Left ventricle myocardium inferior (tissue), 1 donor: ENCODE measurements at places on chromosomes 5 and 9. TPM values are rescaled to one million over a fixed set of nuclear protein-coding genes. Genes with fewer than 3 reads are reported as not detected.
A peak's percentile ranks its signal among the peaks of the same experiment; 100 is the strongest.

DNA sequence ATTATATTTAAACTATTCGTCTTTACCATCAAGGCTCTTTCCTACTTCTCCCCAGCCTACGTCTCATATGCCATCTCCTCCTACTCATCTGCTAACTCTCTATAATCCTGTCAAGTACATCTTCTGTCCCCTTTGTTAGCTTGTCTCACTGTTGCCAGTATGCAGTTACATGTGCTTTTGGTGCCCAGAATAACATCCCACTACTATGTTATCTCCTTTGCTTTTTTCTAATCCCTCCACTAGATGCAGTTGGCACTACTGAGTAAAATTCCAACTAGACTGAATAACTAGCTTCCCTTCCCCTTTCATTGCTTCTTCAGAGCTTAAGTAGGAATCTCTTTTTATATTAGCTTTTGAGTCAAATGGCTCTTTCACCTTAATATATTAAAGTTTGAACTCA is 3.0 kb upstream of the ARRDC3 start:
- DNase-seq: no peak

HTR1A gene
- not detected for total RNA-seq

DNA sequence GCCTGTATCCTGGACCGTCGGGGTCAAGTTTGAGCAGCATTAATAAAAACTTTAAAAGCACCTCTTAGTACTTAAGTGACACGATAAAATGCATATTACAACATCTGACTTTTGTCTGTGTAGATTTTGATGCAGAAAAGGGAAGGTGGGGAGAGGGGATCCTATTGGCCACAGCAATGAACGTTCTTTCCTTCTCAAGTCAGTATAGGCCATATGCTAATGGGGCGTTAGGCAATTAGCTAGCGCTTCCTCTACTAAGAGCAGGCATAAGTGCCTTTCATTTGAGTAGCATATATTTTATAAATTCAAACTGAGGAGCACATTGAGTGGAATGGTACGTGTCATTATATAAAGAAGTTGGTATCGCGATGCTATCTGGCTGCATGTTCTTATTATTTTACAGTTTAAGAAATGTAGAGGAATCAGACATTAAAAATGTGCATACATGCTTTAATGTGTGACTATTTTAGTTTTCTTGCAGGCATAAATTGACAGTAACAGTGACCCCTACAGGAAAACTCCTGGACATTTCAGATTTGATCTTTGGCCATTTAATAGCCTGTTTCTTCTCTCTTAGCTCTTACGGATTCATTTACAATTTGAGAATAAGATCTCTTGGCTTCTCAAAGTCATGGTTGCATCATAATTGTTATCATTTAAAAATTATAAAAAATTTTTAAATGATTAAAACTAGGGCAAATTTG is 1.1 kb upstream of the GNA14 start:
- no peak for DNase-seq

SHC3 gene
- 0.96 TPM for total RNA-seq

DNA sequence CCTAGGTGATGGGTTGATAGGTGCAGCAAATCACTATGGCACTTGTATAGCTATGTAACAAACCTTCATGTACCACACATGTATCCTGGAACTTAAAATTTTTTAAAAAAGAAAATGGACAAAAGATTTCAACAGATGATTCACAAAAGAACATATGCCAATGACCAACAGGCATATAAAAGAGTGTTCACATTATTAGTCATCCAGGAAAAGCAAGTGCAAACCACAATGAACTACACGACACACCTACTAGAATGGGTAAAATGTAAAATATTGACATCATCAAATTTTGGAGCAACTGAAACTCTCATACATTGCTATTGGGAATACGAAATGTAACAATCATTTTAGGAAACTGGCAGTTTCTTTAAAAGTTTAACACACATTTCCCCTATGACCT is 109.9 kb downstream of the YIPF5 start:
- DNase-seq: no peak

- DNase-seq: no peak
Observed at GRCh38 chr9:129149442-129149841, 28.6 kb downstream of the IER5L start.

DNA sequence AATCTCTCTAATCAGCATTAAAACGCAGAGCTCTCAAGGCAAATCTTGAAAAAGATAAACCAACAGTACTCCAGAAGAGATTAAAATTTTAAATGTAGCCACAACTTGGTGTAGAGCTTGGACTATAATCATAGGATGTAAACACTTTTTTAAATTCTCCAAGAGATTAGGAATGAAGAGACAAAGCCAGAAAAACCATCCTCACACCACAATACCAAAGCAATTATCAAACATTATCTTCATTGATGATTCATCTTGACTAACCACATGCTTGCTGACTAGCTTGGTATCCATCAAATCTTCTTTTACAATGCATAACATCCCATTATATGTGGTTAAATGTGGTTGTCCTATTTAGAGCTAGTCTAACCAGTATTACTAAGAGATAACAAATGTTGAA is 815.1 kb downstream of the TLE1 start:
- DNase-seq: no peak

ADAMTS6 gene
- total RNA-seq: 1.5 TPM

GRCh38 chr9:137359850-137360249 is 57.8 kb upstream of the NRARP start:
- no peak for DNase-seq

SLC26A2 gene
- 4.1 TPM for total RNA-seq

DNA sequence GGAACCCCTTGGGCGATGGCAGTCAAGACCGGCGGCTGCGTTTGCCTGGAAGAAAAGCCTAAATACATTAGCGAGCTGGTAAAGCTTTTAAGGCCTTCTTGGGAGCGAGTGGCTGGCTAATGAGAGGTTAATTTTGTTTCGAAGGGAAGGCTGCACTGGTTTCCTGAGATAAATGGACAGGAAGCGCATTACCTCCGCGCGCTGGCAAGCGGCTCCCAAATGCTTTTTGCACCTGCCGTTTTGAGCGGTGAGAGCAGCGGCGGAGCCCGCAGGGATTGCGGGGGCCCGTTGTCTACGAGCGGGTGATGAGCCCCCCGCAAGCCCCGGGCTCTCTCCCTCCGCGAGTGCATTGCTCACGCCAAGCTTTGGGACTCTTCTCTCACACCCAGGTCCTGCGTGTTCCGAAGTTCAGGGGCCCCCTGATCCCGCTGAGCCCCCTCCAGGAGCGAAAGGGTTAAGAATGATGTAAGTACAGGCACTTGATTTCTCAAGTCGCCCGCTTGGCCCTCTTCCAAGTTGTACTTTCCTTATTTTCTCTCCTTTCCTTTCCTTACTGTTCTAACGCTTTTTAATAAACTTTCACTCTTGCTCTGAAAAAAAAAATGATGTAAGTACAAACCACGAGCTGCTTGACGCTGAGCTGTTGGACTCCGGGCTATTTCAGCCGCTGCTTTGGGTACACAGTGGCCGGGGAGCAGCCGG is 3.1 kb upstream of the RGMB start:
- DNase-seq: peak; percentile 25

- no peak for DNase-seq
Observed at GRCh38 chr9:13942695-13943094, 371.2 kb downstream of the NFIB start.

DNA sequence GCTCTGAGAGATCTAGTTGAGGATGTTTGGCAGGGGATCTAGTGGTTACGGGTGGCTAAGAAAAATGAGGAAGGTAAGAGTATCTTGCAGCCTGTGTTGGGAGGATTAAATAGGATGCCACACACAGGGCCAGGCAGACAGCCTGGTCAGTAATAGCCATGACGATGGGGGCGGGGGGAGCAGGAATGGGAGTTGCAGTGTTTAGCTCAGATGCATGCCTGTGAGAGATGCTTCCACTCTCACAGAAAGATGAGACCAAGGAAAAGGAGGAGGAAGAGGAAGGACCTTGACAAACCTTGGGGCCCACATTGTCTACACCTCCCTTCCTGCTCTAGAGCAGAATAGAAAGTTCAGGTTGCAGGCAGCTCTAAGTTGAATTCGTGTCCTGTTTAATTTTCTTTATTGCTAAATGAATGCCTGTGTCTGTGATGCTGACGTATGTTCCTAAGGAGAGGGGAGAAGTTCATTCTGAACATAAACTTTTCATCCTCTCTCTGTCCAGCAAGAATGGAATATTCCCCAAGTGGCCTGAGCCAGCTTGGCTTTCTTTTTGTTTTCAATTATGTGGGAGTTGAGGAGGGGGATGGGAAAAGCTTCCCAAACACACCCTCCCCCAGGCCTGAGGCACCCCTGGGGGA is 28.7 kb downstream of the TGFBI start:
- DNase-seq: no peak

DNA sequence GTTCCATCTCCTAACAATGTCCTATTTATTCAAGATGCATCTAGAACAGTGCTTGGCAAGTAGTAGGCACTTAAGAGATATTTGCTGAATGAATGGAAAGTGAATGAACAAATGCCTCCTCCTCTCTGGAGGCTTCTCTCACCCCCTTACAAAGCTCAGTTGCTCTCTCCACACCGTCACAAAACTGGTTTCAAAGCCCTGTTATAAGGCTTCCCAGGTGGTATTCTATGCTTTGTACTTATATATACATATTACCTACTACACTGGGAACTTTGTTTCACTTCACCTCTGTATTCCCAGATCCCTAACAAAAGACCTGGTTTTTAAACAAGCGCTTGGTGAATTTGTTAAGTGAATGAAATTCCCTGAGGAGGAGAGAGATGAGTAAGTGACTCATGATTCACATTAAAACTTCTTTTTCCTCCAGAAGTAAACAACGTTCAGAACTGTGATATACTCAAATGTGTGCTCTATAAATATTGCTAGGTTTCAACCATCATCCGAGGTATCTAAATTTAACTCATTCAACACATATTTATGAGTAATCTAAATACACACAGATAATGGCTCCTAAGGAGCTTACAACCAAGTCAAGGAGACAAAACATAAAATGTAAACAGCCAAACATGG is 36.0 kb downstream of the DENND1A start:
- DNase-seq: no peak

- peak; percentile 14 for DNase-seq
Observed at GRCh38 chr5:95284572-95285408, at the start of gene MCTP1. MCTP1 (minus strand) TSS chr5:95285094.

DNA sequence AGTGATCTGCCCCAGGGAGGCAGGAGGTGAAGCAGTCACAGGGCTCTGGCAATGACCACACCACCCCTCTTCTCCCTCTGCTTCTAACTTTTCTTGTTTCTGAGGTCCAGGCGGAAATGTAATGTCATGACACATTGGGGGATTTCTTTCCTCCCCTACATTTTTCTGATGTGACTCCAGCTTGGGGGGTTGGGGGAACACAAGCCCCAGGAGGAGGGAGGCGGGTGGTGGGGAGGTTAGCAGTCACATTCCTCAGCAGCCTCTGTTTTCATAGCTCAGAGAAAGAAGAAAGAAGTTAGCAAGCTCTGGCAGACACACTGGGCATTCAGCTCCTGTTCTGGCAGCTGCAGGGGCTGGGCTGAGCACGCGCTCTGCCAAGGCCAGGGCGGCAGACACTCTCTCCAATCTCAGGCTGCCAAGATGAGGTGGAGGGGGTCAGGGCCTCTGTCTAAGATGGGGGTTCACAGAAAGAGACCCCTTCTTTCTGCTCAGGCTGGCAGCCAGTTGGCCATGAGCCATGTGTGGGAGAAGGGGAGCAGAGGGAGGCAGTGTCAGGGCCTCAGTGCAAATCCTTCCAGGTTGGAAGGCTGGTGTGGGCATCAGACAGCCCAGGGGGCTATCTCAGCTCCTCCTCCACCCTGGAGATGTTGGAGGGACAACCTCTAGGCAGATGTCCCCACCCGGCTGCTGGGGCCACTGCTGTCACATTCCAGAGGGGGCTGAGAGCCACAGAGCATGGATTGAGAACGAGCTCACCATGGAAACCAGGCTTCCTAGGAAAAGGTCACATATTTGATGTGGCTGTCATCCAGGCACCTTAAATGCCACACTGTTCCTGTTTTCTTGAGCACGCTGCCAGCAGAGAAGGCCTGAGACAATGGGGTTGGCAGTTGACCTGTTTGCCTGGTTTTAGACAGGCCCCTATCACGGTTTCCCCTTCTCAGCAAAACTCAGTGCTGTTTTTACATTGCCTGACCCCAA is 20.1 kb upstream of the PFDN1 start:
- DNase-seq: peak; percentile 34

KIAA0825 gene
- total RNA-seq: 2.2 TPM

DNA sequence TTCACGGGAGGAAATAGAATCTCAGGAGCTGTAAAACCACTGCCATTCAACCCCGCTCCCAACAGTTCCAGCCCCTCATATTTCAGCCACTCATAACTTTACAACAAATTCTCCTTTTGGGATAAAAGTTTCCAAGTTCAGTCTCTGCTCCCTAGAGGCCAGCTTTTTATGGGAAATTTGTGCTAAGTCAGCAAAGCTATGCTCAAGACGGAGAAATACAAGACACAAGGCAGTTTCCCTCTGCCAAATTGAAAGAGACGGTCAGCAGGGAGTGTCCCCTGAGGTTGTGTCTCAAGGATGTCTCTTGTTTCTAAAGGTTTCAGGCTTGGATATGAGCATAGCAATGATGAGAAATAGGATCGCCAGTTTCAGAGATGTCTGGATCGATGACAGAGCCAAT is 608.6 kb downstream of the CCDC171 start:
- DNase-seq: no peak

- no peak for DNase-seq
Observed at GRCh38 chr9:4309806-4310205, 9.9 kb upstream of the GLIS3 start.

- DNase-seq: no peak
Observed at GRCh38 chr5:7589800-7590199, 193.9 kb downstream of the ADCY2 start.

GRCh38 chr9:99660191-99660636 is 161.5 kb upstream of the NR4A3 start:
- DNase-seq: no peak

DNA sequence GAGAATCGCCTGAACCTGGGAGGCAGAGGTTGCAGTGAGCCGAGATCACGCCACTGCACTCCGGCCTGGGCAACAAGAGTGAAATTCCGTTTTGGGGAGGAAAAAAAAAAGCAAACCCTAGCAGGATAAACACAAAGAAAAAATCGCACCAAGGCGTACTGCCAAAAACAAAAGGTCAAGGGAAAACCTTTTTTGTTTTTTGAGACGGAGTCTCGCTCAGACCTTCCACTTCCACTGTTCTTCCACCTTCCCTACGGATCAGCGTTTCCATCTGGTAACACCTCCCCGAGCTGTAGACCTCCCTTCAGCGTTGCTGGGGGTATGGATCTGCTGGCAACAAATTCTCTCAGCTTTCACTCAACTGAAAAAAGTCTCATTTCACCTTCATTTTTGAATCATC is 20.1 kb upstream of the FCN2 start:
- DNase-seq: no peak

ENTREP1 gene
- 22.1 TPM for total RNA-seq

GFRA3 gene
- total RNA-seq: 0.82 TPM

DNA sequence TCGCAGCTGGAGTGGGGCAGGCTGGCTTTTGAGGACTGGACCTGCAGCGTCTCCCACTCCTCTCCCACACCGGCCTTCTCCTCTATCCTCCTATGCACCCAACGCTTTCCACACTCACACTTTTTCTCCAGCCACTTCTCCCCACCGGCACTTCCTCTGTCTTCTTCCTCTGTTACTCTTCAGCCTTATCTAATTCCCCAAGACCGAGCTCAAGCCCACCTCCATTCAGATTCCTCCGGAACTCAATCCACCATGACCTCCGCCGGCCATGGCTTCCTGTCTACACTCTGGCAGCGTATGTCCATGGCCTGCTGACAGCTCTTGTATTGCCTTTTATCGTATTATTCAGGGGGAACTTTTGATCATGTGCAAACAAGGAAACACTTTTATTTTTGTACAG is 545 bp upstream of the OR2V1 start:
- DNase-seq: no peak
